Right lobe of liver (tissue), 6 donors: ENCODE measurements at places on chromosomes 7 and 10. TPM values are rescaled to one million over a fixed set of nuclear protein-coding genes. Genes with fewer than 3 reads are reported as not detected.

The PPP1R3A gene
- not detected for total RNA-seq

The FZD8 gene
- total RNA-seq = 2.3 TPM

The STK31 gene
- 0.39 TPM for total RNA-seq

The ASNS gene
- 1.4 TPM for total RNA-seq

The WIPF3 gene
- 4.1 TPM for total RNA-seq

The EN2 gene
- not detected for total RNA-seq

The TECTB gene
- 0.83 TPM for total RNA-seq

The SUPV3L1 gene
- 18.4 TPM for total RNA-seq

The SPDYE16 gene
- not detected for total RNA-seq

The NRCAM gene
- total RNA-seq = 0.22 TPM

The C10orf53 gene
- not detected for total RNA-seq

The EBLN1 gene
- not detected for total RNA-seq

The GRM8 gene
- total RNA-seq = 0.76 TPM

The HOXA9 gene
- not detected for total RNA-seq

The ATOH7 gene
- not detected for total RNA-seq

The GOLGA7B gene
- 0.11 TPM for total RNA-seq

The CHST12 gene
- total RNA-seq = 7.9 TPM

The CALHM1 gene
- total RNA-seq = not detected

The OR6V1 gene
- total RNA-seq = not detected

The AQP1 gene
- 15.3 TPM for total RNA-seq

The TMEM72 gene
- not detected for total RNA-seq

The IDI2 gene
- total RNA-seq = not detected

The SHOC2 gene
- 28.6 TPM for total RNA-seq

The RASSF4 gene
- 20.4 TPM for total RNA-seq

The LRRC17 gene
- 0.99 TPM for total RNA-seq

The C10orf62 gene
- total RNA-seq = 2.9 TPM

The FGFR2 gene
- 28.0 TPM for total RNA-seq

The ATP6V1F gene
- 26.9 TPM for total RNA-seq

The BHLHA15 gene
- 6.6 TPM for total RNA-seq

The IGF2BP3 gene
- total RNA-seq = 0.12 TPM

The CHRM2 gene
- total RNA-seq = 0.86 TPM

The ZPBP gene
- not detected for total RNA-seq

The HABP2 gene
- total RNA-seq = 162 TPM

The NUTM2A gene
- 0.51 TPM for total RNA-seq

The PLAU gene
- 1.1 TPM for total RNA-seq

The RET gene
- total RNA-seq = 8.7 TPM

The PRDX3 gene
- total RNA-seq = 215 TPM

The NUTM2B gene
- 0.29 TPM for total RNA-seq

The CHST15 gene
- 11.8 TPM for total RNA-seq

The GLI3 gene
- 0.12 TPM for total RNA-seq

The CROT gene
- total RNA-seq = 22.1 TPM

The KIFBP gene
- 8.3 TPM for total RNA-seq

The FAM131B gene
- 0.09 TPM for total RNA-seq

The EPHA1 gene
- 15.0 TPM for total RNA-seq

The ERV3-1 gene
- 4.2 TPM for total RNA-seq

The NRG3 gene
- total RNA-seq = 0.80 TPM

The TCAF2 gene
- 5.8 TPM for total RNA-seq

The TSPAN33 gene
- 22.3 TPM for total RNA-seq

The HMX3 gene
- total RNA-seq = not detected

The STEAP2 gene
- 9.8 TPM for total RNA-seq

The BUB3 gene
- total RNA-seq = 30.1 TPM

The PPP1R17 gene
- total RNA-seq = not detected

The GIMAP7 gene
- 4.3 TPM for total RNA-seq

The LRIT1 gene
- not detected for total RNA-seq

The MRPL43 gene
- 39.9 TPM for total RNA-seq

The OR9A2 gene
- total RNA-seq = not detected

The EBF3 gene
- total RNA-seq = not detected

The PLPP4 gene
- total RNA-seq = 0.37 TPM
